ENCODE measurements at places on chromosomes 12 and 14.

- DNase-seq: no peak
Measured at GRCh38 chr14:105212541-105213300, 31.6 kb upstream of the NUDT14 start.

- DNase-seq: no peak
Measured at GRCh38 chr14:64915797-64916196, 1.5 kb downstream of the CHURC1 start.

DNA sequence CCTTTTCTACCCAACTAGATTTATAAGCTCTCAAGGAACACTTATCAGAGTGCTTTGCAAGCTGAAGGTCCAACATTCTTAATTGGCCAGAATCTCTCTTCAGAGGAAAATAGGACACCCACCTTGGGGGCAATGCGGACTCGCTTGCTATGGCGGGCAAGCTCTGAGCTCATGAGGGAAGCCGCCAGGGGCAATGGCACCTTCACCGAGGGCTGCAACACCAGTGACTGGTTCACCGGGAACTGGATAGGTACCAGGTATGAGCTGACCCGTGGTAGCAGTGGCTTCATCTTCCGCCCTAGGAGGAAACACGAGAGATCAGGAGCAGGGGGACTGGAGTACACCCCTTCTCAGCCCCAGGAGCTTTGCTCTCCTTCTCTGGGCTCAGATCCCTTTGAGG lies 7.4 kb upstream of the TEX52 start:
- no peak for DNase-seq

DNA sequence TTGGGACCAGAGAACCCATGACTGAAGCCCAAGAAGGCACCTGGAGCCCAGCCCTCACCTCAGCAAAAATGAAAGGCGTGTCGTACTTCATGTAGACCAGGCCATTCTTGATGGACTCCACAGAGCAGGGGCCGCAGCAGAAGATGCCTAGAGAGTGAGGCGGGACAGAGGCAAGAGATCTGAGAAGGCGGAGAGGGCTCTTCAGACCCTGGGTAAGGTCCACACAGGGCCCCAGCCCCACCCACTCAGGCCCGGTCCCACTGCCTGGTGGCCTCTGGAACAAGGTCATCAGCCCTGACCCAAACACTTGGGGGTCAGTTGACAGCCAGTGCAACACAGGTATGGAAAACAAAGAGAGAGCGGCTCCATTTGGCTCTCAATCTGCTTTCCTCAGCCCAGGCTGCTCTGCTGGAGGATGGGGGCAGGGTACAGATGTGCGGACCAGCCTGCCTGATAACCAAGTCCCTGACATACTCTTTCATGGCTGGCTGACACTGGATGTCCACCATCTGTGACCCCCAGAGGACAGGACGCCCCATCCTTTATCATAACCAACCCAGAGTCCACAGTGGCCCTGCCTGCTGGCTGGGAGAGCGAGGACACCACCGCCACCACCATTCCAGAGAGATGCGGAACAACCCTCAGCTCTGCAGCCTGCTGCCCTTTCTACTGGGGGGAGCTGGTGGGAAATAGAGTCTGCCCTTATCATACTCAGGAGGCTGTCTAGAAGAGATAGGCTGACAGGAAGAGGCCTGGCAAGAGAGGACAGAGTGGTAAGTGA lies 6.9 kb downstream of the TGM1 start:
- DNase-seq: no peak

- DNase-seq: no peak
Measured at GRCh38 chr12:110744151-110744571, 1.5 kb upstream of the PPP1CC start.

DNA sequence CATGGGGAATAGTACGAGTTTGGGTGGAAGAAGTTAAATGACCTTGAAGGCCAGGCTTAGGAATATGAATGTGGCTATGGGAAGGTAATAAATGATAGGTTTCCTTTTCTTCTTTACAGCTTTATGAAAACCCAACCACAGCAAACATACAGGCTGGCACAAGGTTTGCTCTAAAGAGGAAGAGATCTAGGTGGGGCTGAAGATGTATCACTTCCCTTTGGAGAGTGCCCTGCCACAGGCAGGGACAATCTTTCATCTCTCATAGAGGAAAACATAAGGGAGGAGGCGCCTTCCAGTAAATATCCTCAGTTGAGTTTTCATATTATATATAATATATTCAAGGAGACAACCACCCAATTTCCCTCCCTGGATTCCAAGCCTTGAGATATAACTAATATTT lies 72.9 kb upstream of the FRMD6 start:
- no peak for DNase-seq

DNA sequence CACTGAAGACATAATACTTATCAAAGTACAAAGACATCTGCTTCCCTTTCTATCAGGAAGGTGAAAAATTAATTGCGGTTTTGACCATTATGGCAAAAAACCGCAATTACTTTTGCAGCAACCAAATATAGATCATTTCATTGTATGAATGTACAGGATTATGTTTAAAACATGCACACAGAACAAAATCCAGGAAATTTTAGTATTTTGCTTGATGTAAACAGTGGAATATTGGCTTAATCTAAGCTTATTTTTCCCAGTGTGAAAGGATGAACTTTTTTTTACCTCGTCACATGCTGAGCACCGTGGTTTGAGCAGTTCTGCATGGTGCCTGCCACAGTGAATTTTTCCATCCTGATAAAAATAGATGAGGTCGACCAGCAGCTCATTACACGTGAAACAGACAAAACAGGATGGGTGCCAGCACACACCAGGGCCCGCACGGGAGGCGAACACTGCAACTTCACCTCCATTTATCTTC lies 121.2 kb downstream of the PRICKLE1 start:
- DNase-seq: peak; percentile 30

GRCh38 chr14:104290756-104291122 lies 152.4 kb downstream of the KIF26A start:
- DNase-seq: no peak

GRCh38 chr12:93223440-93224426 lies 154.0 kb upstream of the NUDT4 start:
- DNase-seq: no peak

GRCh38 chr12:132437943-132438700 lies 51.8 kb upstream of the FBRSL1 start:
- no peak for DNase-seq

- peak; percentile 4 for DNase-seq
Measured at GRCh38 chr14:93002851-93003298, 79.9 kb downstream of the CHGA start.

DNA sequence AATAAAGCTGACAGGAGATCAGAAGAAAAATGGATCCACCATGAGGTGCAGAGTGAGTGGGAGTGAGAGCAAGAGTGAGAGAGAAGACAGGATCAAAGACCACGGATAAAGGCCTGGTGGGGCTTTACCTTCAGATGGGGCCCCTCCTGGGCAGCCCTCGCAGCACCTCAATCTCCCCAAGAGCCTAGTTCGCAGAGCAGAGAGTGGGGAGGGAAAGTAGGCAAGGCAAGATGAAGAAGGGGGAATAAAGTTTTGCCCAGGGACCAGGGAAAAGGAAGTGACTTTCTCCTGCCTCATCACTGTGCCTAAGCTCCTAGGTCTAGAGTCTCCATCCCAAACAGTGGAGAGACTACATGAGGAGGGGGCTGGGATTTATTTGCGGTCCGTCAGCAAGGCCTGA lies 10.3 kb downstream of the OR10P1 start:
- no peak for DNase-seq

All from heart right ventricle (tissue), 16 donors.